ENCODE measurements at places on chromosomes 6 and 20. TPM values are rescaled to one million over a fixed set of nuclear protein-coding genes. Genes with fewer than 3 reads are reported as not detected.

GRCh38 chr6:8990075-8990474 is 554.7 kb upstream of the SLC35B3 start:
- H3K27ac ChIP-seq: no peak overlapping the region
- H3K4me1 ChIP-seq: peaks cover 2% of the 10 kb centered on the region
- no peaks in the 10 kb centered on the region for H3K36me3 ChIP-seq
- no peak overlapping the region for H3K4me3 ChIP-seq
- no peaks in the 10 kb centered on the region for H3K27me3 ChIP-seq

- no peak overlapping the region for H3K4me3 ChIP-seq
- peaks cover 10% of the 10 kb centered on the region for H3K4me1 ChIP-seq
- peaks cover 35% of the 10 kb centered on the region for H3K36me3 ChIP-seq
- peak overlapping the region; percentile 65 for H3K27ac ChIP-seq
- no peak for DNase-seq
Measured at GRCh38 chr6:73491377-73491776, 29.5 kb downstream of the EEF1A1 start.

DNA sequence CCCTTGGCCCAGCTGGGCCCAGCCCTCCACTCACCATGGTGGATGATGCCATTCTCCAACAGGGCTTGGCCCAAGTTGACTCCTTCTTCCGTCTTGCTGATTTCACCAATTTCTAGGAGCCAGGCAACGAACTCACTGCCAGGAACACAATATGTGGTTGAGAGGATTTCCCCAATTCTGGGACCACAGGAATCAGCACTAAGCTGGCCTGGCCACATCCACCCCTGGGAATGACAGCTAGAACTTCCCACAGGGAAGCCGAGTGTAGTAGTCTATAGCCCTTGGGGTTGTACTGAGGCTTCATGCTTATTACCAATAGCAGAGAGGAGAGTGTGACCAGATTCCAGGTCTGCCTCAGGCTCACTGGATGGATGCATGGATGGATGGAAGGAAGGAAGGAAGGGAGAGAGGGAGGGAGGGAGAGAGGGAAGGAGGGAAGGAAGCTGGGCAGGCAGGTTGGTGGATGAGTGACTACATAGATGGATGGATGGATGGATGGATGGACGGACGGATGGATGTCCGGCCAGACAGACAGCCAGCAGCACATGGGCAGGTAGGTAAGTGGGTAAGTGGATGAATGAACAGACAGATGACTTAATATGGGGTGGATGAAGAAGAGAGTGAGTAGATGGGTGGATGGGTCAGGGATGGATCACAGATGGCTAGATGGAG is 146.5 kb downstream of the PREX1 start:
- no peak overlapping the region for H3K27ac ChIP-seq
- no peaks in the 10 kb centered on the region for H3K27me3 ChIP-seq
- no peak overlapping the region for H3K4me3 ChIP-seq
- no peaks in the 10 kb centered on the region for H3K36me3 ChIP-seq
- DNase-seq: peak; percentile 18

DNA sequence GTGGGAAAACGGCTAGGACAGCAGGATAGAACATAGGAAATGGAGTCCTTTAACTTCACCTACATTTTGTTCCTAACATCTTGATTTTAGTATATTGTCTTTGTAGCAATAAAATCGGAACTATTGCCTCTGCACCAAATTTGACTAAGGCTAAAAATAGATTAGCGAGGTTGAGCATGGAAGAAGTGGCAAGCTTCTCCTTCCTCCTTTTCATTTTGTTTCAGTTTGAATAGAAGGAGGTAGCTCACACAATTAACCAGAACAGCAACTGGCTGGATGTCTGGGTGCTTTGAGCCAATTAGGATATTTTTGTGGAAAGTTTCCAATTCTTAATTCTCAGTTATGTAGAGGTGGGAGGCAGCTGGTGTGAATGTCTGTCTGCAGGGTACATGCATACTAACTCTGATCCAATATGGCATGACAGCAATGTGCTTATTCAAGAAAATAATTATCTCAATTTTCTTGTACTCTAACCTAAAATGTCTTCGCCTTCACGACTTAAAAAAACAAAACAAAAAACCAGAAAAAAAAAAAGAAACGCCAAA is 3.1 kb upstream of the HECA start:
- H3K27ac ChIP-seq: no peak overlapping the region
- no peaks in the 10 kb centered on the region for H3K27me3 ChIP-seq
- no peak overlapping the region for H3K4me3 ChIP-seq
- peaks cover 17% of the 10 kb centered on the region for H3K4me1 ChIP-seq
- DNase-seq: no peak

- H3K4me3 ChIP-seq: no peak overlapping the region
- H3K27me3 ChIP-seq: no peaks in the 10 kb centered on the region
- DNase-seq: no peak
- H3K27ac ChIP-seq: no peak overlapping the region
- no peaks in the 10 kb centered on the region for H3K36me3 ChIP-seq
Measured at GRCh38 chr6:134020543-134020942, 31.9 kb downstream of the SLC2A12 start.

DNA sequence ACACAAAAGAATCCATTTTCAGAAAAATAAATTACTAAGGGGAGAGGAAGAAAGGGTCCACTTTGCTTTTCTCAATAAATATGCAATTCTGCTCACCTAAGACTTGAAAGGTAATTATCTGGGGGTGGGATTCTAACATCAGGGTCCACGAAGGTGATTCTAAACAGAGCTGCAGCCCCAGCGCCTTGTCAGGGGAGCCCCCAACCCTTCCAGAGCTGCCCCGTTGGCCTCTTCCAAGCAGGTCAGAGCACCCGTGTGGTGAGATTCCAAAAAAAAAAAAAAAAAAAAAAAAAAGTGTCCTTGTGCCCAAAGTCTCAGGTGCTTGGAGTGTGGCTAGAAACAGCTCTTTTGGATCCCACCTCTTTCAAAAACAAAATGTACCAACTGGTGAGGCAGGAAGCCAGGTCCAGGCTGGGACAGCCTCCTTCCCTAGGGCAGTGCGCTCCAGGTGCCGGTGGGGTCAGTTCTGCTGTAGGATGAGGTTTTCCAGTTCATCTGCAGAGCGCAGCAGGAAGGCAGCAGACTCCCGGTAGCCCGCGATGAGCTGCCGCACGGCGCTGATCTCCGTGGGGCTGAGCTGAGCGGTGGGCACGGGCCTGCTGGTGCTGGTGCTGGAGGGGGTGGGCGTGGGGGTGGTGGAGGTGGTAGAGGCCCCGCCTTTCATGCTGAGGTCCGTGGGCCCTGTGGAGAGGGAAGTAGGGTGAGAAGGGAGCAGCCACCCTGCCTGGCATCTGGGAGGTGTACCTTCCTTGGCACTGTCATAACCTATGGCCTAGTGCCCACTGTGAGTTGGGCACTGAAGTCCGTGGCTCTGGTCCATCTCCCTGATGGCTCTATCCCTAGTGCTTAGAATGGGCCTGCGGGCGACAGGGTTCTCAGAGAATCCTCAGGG is 89.3 kb downstream of the ASXL1 start:
- peaks cover 44% of the 10 kb centered on the region for H3K36me3 ChIP-seq
- H3K4me1 ChIP-seq: peaks cover 21% of the 10 kb centered on the region
- H3K4me3 ChIP-seq: no peak overlapping the region
- DNase-seq: no peak
- peak overlapping the region; percentile 36 for H3K27ac ChIP-seq

GRCh38 chr20:41540459-41540858 is 77.7 kb downstream of the CHD6 start:
- no peak overlapping the region for H3K27ac ChIP-seq
- H3K36me3 ChIP-seq: peaks cover 8% of the 10 kb centered on the region
- H3K4me3 ChIP-seq: no peak overlapping the region
- H3K4me1 ChIP-seq: peaks cover 13% of the 10 kb centered on the region
- DNase-seq: no peak
- H3K27me3 ChIP-seq: no peaks in the 10 kb centered on the region

DNA sequence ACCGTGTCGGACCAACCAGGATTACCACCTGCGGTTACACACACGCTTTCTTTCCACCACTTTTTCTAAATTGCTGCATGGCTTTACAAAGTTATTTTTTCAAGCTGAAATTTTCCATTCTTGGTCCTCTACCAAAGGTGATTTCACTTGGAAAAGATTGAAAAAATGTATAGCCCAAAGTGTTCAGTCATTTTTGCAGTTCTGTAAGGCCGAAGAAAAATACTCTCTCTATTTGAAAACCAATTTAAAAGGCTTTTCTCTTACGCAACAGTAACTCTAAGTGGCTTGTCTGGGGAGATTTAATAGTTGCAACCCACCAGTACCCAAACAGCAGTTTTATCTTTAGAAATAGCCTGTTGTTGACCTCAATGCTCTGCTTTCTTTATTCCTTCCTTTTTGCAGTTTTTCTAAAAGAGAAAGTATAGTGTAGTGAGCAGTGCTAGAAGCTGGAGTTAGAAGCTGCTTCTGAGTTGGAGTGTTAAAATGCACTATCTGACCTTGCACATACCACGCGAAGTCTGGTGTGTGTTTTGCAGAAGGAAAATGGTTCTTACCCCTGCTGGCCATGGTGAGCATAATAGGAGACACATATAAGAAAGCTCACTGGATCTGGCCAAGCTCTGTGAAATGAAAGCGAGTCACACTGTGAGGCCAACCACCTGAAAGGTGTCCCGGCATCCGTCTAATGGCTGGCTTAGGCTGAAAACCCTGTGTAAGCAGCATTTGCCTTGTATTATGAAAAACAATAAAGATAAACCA is 271.6 kb upstream of the PRND start:
- H3K4me1 ChIP-seq: peaks cover 14% of the 10 kb centered on the region
- DNase-seq: no peak
- H3K4me3 ChIP-seq: no peak overlapping the region
- H3K36me3 ChIP-seq: no peaks in the 10 kb centered on the region
- peaks cover 12% of the 10 kb centered on the region for H3K27me3 ChIP-seq

DNA sequence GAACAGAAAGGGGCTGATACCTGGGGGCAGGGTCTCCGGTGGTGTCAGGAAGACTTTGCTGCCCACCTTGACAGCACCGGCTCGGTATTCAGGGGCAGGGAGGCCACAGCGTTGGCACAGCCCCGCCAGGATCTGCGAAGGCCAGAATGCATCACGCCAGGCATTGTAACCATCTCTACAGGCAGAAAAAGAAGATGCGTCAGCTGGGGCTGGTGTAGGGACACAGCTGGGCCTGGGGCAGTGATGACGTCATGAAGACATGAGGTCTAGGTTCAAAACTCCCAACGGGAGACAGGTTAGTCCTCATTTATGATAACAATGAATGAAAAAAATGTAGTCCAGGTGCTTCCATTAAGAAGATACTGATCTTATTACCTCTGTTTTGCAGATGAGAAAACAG is 22.0 kb downstream of the ERGIC3 start:
- peaks cover 2% of the 10 kb centered on the region for H3K4me1 ChIP-seq
- DNase-seq: peak; percentile 60
- no peak overlapping the region for H3K27ac ChIP-seq
- H3K27me3 ChIP-seq: peaks cover 5% of the 10 kb centered on the region

DNA sequence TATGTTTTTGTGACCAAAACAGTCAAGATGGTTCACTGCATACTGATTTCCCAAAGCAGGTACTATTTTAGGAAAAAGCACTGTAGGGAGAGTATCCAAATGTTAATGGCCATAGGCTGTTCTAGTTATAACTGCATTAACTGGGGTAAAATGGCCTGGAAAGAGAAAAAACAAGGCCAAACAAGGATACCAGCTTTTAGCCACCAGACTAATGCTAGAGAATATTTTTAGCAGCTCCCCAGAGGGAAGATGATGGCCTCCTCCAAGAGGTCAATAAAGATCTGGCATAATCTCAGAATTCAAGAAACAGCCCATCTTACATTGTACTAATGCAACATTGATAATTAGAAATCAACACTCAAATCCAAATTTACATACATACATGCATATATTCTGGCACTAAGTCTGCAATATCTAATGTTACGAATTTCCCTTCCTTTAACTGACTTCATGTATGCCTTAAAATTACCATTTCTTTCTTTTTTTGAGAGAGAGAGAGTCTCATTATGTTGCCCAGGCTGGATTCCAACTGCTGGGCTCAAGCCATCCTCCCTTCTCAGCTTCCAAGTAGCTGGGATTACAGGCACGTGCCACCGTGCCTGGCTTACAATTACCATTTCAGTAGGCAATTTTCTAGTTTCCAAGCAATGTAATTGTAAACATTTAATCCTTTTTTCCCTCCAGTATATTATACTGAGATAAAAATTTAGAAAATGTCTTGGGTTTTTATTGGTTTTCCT is 9.3 kb downstream of the COX7A2 start:
- DNase-seq: no peak
- no peaks in the 10 kb centered on the region for H3K27me3 ChIP-seq
- H3K36me3 ChIP-seq: peaks cover 17% of the 10 kb centered on the region
- H3K4me3 ChIP-seq: no peak overlapping the region
- peaks cover 15% of the 10 kb centered on the region for H3K4me1 ChIP-seq
- no peak overlapping the region for H3K27ac ChIP-seq

GRCh38 chr6:26196846-26197635 is 109.8 kb downstream of the HFE start:
- no peaks in the 10 kb centered on the region for H3K36me3 ChIP-seq
- H3K4me3 ChIP-seq: peak overlapping the region; percentile 83
- DNase-seq: no peak
- peak overlapping the region; percentile 96 for H3K27ac ChIP-seq
- no peaks in the 10 kb centered on the region for H3K27me3 ChIP-seq

DNA sequence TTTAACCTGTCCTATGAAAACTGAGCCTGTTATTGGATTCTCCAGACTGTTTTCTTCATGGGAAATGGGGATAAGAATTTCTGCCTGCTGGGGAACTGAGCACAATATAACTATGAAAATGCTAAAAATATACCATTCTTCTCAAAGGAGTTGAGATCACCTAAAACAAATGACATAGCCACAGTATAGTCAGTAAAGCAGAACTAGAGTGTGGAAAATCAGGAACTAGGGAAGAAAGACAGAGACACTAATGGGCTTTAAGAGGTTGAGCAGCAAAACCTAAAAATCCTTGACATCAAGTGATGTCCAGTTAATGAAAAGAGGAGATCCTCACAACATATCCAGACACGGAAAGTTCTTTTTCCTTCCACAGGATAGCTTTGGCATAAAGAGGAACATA is 215.7 kb upstream of the CST7 start:
- no peak overlapping the region for H3K4me3 ChIP-seq
- peaks cover 3% of the 10 kb centered on the region for H3K27me3 ChIP-seq
- no peak overlapping the region for H3K27ac ChIP-seq
- no peaks in the 10 kb centered on the region for H3K36me3 ChIP-seq
- no peak for DNase-seq

The GFRA4 gene
- total RNA-seq: not detected

The LY6G6C gene
- not detected for total RNA-seq

The TMC2 gene
- total RNA-seq: not detected

Data from chondrocyte (in vitro differentiated cells).